ENCODE measurements at places on chromosomes 6 and 20.

DNA sequence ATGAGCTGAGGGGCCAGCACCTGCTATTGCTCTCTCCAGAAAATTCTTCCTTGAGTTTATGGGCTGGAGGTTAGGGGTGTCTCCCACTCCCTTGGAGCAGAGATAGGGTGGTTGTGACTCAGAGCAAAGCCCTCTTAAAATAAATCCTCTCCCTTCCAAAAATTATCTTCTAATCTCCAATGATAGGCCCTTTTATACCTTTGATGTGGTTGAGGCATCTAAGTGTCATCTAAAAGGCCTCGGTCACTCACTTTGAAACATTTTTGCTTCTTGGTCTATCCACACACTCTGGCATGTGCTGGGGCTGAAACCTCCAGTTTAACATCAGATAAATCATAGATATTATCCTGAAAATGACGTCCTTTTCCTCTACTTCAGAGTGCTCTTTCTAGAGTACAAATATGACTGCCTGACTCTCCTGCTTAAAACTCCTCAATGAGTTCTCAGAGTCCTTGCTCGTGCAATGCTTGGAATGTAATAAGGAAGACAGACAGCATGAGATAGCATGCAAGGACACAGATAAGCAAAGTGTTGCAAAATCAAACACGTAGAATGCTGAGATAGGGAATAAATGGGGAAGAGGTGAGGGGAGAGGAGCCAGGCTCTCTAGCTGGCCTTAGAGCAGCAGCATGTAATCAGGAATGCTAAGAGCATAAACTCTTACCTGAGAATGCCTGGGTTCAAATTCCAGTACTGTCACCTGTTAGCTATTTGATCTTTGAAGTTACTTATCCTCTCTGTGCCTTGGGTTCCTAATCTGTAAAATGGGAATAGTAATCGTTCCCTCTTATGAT, 374.1 kb upstream of the CITED2 start:
- DNase-seq, result no peak

DNA sequence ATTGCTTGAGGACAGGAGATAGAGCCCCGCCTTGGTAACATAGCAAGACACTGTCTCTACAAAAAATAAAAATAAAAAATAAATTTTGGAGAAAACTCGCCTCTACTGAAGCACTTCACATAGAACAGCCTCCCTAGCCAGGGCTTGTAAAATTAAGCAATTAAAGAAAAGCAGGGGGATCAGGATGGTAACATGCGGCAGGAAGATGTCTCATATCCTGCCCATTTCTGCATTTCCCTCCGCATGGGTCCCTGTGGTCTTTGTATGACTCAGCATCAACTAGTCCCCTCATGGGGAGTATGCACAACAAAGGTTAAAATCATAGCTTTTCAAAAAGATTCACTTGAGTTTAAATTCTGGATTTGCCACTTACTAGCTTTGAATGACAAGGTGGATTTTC, 379.0 kb downstream of the EPHA7 start:
- DNase-seq, result peak; percentile 84

GRCh38 chr6:158039178-158039557, 57.5 kb downstream of the SYNJ2 start:
- DNase-seq, result no peak

DNA sequence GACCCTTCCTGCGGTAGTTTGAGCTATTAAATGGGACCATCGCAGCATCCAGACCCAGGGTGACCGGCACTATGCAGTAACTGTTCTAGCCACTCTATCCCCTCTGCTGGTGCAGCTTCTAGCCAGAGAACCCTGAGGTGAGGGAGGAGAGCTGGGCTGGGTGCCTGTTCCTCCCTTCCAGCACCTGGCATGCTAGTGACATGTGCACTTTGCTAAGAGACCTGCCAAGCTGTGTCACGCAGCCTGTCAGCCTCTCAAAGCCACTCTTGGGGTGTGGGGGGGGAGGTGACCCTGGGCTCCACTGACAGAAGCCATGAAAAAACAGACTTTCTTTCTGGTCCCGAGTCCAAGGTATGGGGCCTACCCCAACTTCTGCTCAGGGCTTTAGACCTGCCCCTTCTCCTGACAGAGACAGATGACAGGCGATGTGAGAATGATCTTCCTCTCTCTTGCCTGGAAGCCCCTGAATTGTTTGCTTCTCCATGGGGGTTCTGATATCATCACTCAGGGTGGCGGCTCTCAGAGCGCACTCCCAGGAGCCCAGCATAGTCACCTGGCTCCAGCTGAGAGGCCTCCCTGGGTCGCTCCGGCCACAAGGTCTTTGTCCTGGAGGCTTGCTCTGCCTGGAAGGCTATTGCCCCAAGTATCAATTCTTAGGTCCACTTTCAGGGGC, 47.2 kb upstream of the MLN start:
- no peak for DNase-seq

GRCh38 chr20:9573335-9574151, 59.2 kb downstream of the LAMP5 start:
- DNase-seq, result no peak

DNA sequence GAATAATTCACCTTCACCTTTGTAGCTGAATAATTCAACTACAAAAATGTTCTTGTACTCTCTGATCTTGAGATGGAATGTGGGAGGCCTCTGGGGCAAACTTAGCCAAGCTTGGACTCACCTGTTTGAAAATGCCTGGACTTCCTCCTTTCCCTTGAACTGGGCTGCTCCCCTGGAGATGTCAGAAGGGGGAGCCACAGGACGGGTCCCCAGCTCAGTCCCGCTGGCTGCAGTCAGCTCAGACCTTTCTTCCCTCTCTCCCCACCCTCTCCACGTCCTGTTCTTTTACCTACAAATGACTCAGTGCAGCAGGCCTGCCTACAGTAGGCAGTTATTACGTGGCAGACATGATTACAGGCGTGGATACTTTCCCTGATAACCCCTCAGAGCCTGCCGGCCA, 131.5 kb upstream of the RALGAPA2 start:
- no peak for DNase-seq

DNA sequence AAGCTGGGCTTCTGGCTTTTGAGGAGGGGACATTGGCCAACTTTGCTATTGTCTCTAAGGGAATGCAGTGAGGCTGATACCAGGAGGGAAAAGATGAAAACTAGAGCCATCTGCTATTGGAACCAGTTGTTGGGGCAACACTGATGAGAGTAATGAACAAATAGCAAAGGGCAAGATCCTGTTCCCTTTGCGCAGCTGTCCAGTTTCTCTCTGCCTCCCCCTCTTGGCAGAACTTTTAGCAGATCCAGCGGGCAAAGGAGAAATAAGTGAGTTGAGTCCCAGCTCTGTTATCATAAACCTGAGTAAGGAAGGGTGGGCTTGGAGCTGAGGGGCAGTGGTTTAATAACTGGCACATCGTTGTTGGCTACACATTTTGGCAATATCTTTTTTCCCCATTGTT, 126.8 kb downstream of the AKAP7 start:
- no peak for DNase-seq

- DNase-seq, result no peak
Measured at GRCh38 chr20:60011512-60012507, 53.6 kb downstream of the CDH26 start.

DNA sequence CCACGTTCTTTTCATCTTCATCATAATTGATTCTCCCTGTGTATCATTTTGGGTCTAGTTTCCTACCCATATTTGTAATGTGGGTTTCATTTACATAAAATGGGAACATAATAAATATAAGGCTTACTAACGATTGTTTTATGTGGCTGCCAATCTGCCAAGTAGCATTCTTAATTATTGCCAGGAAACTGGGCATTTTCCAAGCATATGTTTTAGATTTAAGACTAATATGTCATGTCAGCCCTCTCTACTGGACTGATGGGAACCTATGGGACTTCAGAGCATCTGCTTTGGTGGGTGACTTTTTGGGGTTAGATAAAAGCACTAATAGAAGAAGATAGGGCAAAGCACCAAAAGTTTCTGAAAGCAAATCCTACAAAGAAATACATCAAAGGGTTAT, 157.5 kb downstream of the TBX18 start:
- DNase-seq, result no peak

GRCh38 chr20:40442181-40442963, 246.7 kb downstream of the MAFB start:
- DNase-seq, result no peak

DNA sequence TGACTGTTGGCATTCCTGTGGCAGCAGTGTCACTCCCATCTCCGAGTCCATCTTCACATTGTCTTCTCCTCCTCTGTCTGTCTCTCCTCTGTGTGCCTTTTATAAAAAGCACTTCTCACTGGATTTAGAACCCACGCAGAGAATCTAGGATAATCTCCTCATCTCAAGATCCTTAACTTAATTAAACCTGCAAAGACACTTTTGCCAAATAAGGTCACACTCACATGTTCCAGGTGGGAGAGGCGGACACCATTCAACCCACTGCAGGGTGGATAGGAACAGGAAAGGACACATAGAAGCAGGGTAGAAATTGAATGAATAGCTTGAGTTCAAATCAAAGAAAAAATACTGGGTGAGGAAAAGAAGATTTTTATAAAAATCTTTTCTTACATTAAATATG, 292.5 kb downstream of the PHACTR1 start:
- no peak for DNase-seq

DNA sequence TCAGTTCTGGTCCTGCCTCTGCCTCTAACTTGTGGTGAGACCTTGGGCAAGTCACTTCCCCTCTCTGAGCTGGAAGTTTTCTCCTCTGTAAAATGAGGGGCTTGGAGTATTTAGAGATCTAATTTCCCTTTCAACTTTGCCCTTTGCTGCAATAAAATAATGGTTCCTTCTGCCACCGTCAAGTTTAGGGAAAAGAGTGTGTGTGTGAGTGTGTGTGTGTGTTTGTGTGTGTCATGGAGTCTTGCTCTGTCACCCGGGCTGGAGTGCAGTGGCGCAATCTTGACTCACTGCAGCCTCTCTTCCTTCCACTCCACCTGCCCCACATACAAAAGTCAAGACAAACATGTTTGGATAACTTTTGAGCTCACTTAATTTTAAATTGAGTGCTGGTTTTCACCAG, 39.2 kb upstream of the PIM1 start:
- DNase-seq, result peak; percentile 17

GRCh38 chr6:14108571-14109410, 8.8 kb upstream of the CD83 start:
- peak; percentile 83 for DNase-seq

GRCh38 chr20:39789411-39789810, 827.3 kb downstream of the DHX35 start:
- no peak for DNase-seq
